HL-60 (cell line): ENCODE measurements at places on chromosomes 2 and 18.

DNA sequence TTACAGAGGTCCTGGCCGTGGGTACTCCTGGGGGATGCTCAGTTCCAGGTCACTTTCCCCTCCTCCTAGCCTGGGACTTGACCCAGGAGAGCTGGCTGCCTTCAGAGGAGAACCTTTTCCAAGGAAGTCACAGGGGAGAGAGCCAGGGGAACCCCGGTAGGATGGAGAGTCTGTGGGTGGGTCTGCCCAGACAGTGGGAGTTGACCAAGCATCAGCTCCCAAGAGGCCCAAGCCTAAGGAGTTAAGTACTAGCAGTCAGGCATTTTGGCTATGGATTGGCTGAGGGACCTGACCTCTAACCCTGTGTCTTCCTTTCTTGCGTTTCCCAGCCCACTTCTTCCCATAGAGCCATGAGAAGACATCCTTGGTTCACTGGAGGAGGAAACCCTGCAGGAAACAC, 48.8 kb upstream of the PLB1 start:
- DNase-seq = no peak

- no peak for DNase-seq
Measured at GRCh38 chr2:233247116-233247515, 4.4 kb upstream of the ATG16L1 start.

GRCh38 chr2:172249986-172250385, 147.3 kb upstream of the DLX2 start:
- no peak for DNase-seq

DNA sequence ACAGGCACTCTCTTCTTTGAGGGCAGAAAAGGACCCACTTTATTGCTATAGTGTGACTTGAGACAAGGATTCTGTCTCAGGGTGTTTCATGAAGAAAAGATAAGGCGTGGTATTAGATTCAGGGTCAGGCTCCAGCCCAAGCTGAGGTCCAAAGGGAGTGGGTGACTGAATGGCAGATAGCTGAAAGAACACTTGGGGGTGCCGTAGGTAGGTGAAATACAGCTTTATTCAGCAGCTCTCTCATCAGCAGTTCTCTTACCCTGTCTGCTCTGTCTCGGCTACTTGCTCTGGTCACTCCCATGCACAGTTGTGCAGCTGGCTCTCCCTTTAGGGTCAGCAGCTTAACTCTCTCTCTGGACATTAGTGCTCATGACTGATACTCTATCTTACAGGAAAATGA, 379.9 kb downstream of the LPIN1 start:
- DNase-seq = no peak
